Peyer's patch (tissue), 4 donors: ENCODE measurements at places on chromosomes 12 and 14. TPM values are rescaled to one million over a fixed set of nuclear protein-coding genes. Genes with fewer than 3 reads are reported as not detected.

DNA sequence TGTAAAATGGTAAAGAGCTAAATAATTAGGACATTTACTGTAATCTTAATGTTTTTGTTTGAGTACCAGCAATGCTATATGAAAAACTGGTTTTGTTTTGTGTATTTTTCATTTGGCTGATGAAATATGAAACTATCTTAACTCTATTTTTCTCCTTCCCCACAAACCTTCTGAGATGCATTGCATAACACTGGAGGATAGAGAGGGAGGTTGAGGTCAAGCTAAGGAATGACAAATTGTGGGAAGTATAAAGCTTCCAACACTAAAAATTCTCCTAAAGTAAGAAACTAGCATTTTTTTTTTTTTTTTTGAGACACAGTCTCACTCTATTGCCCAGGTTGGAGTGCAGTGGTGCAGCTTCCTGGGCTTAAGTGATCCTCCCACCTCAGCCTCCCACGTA, 31.5 kb upstream of the SRP54 start:
- no peak for DNase-seq

DNA sequence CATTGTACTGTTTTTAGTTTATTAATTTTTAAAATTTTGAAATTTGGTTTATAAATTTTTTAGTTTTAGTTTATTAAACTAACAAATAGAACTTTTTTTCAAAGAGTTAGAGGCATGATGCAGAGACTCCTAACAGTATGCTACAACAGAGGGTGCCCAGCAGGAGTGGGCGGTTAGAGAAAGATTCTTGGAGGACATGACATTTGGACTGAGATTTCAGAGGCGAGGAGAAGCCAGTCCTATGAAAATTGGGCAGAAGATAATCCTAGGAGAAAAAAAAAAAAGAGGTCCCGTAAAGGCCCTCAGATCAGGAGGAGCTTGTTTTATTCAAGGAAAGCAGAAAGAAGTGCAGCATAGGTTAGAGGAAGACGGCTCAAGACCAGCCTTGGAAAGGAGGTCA, 21.7 kb downstream of the KCNK10 start:
- no peak for DNase-seq

- DNase-seq = no peak
Measured at GRCh38 chr14:96053600-96054381, 14.6 kb downstream of the C14orf132 start.

DNA sequence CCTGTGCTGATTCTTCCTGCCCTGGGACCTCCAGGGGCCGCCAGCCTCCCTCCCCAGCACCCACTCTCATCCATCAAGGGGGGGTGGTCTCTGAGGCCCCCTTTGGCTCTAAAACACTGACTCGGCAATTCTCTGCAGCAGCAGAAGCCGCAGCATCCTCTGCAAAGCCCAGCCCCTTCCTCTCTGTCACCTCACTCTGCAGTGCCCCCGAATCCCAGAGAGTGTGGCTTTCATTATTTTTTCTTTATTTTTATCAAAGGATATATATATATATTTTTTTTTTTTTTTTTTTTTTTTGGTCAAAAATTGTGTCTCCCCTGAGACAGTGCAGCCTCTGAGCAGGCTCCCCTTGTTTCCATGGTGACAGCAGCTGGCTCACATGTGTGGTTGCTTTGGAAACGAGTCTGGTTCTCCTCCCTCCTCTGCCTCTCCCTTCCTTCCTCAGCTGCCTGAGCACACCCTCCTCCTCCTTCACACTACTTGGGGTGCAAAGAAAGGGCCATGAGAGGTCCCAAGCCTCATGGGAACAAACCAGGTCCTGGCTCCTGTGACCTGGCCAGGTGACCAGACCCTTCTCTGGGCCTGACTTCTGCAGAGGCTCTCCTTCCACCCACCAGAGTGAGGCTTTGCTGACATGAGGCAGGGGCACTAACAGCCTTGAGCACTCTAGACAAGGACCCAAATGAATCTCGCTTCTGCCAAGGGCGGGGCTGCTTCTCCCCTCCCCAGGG, 100.5 kb downstream of the LRRC74A start:
- DNase-seq = no peak

DNA sequence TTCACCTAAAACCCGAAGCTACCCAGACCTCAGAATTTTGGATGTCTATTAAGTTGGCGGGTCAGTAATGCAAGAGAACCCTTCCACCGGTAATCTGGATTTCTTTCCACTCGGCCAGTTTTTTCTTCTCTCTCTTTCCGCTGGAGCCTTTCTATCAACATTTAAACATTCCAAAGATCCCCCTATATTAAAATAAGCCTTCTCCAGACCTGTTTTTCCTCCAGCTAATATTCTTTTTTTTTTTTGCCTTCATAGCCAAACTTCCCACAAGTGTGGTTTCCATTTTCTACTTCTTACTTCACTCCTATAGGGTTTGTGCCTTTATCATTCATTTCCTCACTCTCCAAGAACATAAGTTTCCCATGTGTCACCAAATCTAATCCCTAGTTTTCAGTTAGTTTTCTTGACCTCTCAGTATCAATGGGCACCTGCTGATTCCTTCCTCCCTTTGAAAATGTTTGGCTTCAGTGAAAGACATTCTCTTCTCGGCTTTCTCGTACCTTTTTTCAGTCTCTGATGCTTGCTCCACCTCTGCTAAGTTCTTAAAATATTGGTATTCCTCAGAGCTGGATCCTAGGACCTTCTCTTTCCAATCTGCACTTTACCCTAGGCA, 583 bp upstream of the SDR39U1 start:
- DNase-seq = no peak

DNA sequence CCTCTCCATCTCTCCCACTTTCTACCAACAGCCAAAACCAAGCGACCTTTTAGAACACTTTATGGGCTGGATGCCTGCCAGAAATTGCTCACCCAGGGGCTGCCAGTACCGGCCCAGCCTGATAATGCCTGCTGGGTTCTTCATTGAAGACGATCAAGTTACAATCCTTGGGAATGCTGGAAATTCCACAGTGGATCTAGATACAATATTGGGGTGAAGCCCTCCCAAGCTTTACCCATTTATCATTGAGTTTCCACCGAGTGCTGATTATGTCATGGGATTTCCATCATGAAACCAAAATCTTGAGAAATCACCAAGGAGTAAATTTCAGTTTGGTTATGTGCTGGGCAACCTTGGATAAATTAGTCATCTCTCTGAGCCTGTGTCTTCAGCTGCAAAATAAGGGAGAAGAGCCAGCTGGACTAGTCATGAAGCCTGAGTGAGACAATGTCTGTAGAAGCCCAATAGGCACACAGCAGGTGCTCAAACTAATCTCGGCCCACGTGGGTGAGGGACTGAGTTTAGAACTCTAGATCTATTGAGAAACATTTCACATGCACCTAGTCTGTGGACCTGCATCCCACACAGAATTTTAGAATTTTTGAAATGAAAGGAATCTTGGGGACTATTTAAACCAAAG, 75.5 kb upstream of the CLMN start:
- no peak for DNase-seq

DNA sequence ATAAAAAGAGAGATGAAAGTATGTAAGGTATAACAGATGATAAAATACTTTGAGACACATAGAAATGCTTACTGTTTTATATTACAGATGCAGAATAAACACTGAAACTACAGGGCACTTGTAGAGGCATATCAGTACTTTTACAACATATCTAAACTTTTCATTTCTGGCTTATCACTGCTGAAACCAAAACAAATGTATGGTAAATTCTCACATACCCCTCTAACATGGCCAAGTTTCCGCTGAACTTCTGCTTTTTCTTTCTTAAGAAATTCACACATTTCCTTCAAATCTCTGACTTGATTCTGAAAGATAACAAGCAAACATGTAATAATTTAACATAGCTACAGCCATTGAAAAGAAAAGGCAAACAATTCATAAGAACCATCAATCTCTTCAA, 33.3 kb upstream of the C12orf50 start:
- DNase-seq = no peak

GRCh38 chr12:107436376-107436775, 249.2 kb upstream of the PWP1 start:
- no peak for DNase-seq

- no peak for DNase-seq
Measured at GRCh38 chr14:50635141-50635540, 33.0 kb downstream of the SAV1 start.

DNA sequence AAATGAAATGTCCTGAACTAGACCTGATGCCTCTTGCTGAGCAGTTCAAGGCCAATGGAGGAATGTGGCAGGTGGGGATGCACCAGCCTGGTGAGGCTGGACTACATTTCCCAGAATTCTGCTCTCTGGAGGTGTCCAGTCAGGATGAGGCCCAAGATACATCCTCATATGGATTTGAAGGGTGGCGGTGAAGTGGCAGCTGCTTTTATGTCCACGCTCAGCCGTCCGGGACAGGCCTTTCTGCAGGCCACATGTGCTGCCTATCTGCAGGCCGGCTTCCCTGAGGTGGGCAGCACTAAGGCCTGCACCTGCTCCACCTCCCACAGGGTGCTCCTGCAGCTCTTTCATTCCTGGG, 230.2 kb downstream of the BCL11B start:
- DNase-seq = no peak

DNA sequence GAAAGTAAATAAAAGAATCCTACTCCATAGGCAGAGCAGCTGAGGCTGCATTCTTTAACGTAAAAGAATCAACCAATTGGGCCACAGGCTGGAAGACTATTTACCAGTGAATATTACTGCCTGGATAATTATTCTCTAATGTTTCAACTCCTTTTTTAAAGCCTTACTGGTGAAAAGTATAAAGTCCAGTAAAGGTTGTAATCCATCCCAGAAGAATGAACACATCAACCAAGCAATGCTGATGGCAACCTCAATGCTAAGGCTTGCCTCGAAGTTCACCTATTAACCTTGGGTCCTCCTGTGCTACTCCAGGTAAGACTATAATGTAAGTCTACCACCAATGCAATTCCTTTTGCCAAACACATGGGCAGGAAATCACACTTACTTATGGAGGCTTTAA, 77.3 kb downstream of the ATXN2 start:
- DNase-seq = no peak

DNA sequence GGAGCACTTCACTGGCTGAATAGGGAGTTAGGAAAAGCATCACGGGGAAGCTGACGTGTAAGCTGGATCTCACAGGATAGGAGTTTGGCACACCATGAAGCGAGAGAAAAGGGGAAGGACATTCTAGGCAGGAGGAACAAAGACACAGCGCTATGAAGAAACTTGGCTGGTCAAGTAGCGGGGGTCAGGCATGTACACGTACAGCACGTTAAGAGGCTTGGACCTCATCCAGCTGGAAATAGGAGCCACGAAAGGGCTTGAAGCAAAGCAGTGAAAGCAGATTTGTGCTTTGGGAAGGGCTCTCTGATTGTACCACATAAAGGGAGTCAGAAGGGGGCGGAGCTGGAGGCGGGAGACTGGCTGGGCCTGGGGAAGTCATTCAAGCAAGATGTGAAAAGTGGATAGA, 19.6 kb upstream of the GALNT8 start:
- DNase-seq = no peak

- DNase-seq = no peak
Measured at GRCh38 chr12:85004204-85004603, 31.9 kb downstream of the TSPAN19 start.

GRCh38 chr14:61343471-61343870, 22.1 kb downstream of the PRKCH start:
- DNase-seq = no peak

KRT3 gene
- total RNA-seq = not detected

KRT71 gene
- not detected for total RNA-seq

MFAP5 gene
- 17.3 TPM for total RNA-seq

DPF3 gene
- total RNA-seq = 24.7 TPM

NOS1 gene
- not detected for total RNA-seq

FSCB gene
- not detected for total RNA-seq

BIN2 gene
- 38.0 TPM for total RNA-seq

CISTR gene
- total RNA-seq = not detected
